ENCODE measurements at places on chromosomes 1 and 21.

DNA sequence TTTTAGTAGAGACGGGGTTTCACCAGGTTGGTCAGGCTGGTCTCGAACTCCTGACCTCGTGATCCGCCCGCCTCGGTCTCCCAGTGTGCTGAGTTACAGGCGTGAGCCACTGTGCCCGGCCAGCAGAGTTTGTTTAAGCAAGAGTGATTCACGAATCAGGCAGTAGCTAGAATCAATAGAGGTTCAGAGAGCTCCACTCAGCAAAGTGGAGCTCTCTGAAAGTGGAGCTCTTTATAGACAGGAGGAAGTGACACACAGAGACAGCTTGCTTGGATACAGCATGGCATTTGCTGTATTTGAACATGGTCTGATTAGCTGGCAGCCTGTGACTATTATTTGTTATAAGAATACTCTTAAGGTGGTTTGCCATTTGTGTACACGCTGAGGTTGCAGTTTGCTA is 27.1 kb upstream of the CD34 start:
- no peak for DNase-seq

GRCh38 chr1:176330782-176331181 is 123.7 kb upstream of the COP1 start:
- DNase-seq: no peak

DNA sequence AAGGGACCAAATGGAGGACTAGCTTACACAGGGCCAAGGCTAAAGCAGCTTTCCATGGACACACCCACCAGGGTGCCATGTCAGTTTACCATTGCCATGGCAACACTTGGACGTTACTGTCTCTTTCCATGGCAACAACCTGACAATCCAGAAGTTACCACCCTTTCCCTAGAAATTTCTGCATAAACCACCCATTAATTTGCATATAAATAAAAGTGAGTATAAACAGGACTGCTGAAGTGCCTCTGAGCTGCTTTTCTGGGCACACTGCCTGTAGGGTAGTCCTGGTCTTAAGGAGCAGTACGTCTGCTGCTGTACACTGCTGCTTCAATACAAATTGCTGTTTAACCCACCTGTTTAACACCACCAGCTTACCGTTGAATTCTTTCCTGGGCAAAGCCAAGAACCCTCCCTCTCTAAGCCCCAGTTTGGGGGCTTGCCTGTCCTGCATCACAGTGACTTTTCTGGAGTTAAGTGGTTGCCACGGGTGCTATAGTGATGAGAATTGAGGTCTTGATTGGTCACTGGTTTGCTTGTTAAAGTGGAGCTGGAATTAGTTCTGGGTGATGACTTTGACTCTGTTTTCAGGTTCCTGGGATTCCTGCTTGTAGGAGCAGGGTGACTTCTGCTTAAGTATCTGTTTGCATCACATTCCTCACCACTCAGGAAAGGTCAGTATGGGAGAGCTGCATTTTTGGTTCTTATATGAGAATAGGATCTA is 83.2 kb downstream of the CLDN17 start:
- no peak for DNase-seq

DNA sequence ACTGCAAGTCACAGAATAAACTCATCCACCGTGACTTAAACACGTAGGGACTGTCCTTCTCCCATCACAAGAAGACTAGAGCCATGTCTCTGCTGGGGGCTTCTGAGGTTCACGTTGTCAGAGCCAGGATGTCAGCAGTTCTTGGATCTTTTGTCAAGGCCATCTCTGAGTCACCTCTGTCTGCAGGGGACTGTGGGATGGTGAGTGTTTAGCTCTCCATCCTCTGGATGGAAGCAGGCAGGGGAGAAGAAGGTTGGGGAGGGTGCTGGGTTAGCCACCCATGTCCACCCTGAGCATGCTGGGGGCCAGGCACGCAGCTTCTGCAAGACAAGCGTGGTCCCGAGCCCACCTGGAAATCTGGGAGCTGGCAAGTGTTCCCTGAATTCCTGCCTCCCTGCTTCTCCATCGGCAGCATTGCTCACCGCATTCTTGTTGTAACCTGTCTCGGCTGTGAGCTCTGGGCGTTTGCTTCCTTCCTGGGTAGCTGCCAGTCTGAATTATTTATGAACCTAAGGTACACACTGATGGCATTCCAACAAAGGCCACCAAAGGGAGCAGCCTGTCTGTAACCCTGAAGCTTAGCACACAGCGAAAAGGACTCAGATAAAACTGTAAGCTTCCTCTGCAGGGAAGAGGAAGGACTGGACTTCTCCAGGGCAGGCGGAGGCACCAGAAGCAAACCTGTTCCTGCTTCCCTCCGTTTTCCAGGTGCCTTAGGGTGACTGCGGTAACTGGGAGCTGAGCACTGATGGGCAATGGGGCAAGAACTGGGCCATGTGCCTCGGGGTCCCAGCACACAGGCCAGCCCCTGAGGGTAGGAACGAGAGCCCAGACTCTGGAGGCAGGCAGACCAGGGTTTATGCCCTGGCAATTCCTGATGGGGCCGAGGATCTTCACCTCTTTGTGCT is 88.6 kb downstream of the RIPK4 start:
- peak; percentile 90 for DNase-seq

- no peak for DNase-seq
Measured at GRCh38 chr1:119768778-119769177, at the start of gene HMGCS2. TSS of gene HMGCS2 (minus strand) at chr1:119768905. CDS start at chr1:119768844, 61 bp downstream.

DNA sequence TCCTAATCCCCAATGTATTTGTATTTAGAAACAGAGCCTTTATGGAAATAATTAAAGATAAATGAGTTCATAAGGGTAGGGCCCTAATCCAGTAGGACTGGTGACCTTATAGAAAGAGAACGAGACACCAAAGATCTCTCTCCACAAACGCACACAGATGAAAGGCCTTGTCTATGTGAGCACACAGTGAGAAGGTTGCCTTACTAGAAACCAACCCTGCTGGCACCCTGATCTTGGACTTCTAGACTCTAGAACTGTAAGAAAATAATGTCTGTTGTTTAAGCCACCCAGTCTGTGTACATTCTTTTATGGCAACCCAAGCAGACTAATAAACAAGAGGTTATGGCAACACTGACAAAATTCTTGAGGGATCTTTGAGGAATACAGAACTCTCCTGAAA is 44.8 kb upstream of the PRDX6 start:
- DNase-seq: no peak

DNA sequence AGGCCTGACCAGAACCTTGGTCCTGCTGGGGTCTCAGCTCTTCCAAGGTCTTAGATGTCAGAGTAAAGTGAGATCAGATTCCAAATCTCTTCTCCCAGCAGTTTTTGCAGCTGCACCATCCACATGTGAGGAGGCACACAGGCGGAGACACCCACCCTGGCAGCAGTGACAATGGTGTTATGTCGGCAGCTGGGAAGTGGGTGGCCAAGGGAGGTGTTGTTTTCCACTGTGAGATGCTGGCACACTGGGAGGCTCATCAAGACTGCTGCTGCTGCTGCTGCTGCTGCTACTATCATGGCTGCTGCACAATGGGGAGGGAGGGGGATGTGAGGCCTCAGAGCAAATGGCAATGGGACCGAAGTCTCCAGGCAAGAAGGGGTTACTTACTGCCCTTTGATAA is 23.6 kb downstream of the CAMK2N1 start:
- DNase-seq: no peak

DNA sequence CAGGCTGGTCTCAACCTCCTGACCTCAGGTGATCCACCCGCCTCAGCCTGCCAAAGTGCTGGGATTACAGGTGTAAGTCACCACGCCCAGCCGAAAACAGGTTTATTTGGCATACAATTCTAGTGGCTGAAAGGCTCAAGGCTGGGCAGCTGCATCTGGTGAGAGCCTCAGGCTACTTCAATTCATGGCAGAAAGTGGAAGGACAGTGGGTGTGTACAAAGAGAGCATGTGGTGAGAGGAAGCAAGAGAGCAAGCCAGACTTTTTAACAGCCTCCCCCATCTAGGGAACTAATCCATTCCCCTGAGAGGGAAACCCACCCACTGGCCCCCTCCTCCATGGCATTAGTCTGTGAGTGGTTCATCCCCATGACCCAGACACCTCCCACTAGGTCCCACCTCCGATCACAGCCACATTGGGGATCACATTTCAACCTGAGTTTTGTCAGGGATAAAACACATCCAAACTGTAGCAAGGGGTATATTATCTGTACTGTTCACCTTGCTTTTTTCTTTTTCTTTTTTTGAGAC is 9.5 kb downstream of the BMP8A start:
- no peak for DNase-seq

DNA sequence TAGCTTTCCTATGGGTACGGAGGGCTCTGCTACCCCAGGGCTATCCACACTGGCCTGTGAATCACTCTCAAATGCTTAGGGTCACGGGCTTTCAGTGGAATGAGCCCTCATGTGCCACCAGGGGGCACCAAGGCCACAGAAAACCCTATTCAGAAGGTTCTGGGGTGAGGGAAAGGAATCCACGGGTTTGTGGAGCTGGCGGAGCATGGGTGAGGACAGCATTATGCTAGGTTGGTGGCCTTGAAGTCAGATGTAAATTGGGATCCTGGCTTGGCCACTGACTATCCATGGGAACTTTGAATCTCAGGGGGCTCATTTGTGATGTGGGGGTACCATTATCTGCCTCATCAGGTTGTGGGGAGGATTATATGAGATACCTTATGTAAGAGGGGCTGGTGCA is 5.1 kb upstream of the LAMTOR5 start:
- no peak for DNase-seq

- DNase-seq: no peak
Measured at GRCh38 chr21:30605968-30606367, 5.1 kb downstream of the KRTAP22-1 start.

- DNase-seq: no peak
Measured at GRCh38 chr1:81314513-81315233, 486.1 kb upstream of the ADGRL2 start.

- DNase-seq: no peak
Measured at GRCh38 chr21:19900149-19900548, 1098.1 kb upstream of the NCAM2 start.

DNA sequence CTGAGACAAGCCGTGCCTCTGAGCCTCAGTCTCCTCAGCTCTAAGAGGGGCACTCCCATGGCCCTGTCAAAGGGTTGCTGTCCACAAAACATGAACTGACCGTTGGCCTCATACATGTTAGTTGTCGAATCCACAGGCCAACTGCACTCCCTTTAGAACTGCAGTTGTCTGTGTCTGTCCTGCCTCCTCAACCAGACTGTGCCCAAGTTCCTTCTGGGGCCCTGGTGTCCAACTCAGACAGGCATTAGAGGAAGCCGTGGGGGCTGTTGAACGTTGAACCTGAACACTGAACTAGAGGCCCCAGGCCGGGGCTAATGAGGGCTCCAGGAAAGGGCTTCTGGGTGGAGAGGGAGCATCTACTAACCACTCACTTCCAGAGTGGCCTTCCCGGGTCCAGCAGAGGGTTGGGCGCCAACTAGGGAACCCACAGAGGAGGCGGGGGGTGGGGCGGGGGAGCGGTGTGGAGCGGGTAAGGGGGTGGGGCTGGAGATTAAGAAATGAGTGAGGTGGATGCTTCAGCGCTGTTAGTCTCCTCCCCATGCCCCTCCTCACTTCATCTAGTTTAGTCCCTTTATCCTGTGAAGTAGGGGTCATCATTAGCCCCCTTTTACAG is at the start of gene RAB42:
RAB42 (plus strand) TSS at position 558 of the 613 bp plus-strand sequence. CDS start 247 bp downstream, outside the sequence.
- DNase-seq: no peak

- no peak for DNase-seq
Measured at GRCh38 chr1:44610527-44611148, 63.6 kb downstream of the TMEM53 start.

DNA sequence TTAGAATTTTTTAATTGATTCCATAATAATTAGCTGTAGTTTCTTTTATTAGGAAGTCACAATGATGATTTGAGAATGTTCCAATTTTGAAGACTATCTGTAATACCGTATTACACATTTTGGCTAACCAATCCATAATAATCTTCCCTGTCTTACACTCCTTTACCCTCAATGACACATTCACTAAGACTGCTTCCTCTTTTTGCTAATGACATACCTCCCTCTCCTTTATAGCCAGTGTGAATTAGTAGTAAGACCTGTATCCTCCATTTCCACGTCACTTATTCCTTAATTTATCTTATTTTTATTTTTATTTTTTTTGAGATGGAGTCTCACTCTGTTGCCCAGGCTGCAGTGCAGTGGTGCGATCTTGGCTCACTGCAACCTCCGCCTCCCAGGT is 10.1 kb downstream of the KDM1A start:
- DNase-seq: no peak

Data from retinal pigment epithelial cell (primary cell).